ENCODE measurements at places on chromosomes 5 and 9.
A peak's percentile ranks its signal among the peaks of the same experiment; 100 is the strongest.

DNA sequence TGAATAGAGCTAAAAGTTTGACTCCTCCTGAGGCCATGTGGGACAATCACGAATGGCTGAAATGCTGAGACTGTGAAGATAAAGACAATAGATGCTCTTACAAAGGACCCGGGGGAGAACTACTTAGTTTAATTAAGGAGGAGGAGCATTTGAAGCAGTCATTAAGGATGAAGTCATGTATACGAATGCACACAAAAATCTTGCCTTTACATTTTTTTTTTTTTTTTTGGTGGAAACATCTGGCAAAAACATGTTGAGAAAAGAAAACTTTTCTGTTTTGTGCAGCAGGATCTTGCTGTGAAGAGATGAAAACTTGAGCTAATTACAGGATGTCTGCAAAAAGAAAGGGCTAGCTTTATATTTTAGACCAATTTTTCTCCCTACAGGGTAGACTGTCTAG lies 42.3 kb upstream of the NR3C1 start:
- DNase-seq = no peak

GRCh38 chr5:151253605-151253950 lies 593 bp downstream of the GM2A start:
- DNase-seq = no peak

DNA sequence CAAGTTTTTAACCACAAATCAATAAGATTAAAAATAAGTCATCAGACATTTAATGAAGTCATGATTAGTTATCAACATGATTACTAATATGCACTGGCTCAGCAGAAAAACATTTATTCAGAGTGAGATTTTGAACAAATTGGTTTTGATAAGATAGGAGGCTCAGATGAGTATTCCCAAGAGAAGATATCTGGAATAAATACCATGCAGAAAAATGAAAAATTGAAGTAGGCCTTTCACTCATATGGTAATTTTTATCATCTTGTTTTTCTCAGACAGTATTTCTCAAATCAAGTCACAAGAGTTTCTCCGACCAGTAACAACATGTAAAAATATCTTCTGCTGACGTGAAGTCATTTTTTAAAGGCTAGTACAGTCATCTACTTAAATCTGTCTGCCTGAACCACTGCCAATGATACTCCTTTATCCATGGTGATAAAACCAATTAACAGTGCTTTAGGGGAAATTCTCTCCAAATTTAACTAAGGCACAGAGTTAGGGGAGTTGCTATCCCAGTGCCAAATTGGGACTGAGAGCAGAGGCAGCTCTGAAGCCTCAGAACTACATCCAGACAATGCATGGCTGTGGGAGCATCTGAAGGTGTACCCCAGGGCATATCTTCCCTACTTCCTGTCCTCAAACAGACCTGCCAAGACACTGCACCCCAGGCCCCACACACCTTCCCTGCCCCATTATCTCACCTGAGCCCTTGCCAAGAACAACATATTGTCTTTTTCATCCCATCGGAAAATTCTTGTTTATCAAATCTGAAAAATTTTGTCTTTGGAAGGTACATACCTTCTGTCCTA lies 105.5 kb upstream of the TSLP start:
- peak; percentile 66 for DNase-seq

DNA sequence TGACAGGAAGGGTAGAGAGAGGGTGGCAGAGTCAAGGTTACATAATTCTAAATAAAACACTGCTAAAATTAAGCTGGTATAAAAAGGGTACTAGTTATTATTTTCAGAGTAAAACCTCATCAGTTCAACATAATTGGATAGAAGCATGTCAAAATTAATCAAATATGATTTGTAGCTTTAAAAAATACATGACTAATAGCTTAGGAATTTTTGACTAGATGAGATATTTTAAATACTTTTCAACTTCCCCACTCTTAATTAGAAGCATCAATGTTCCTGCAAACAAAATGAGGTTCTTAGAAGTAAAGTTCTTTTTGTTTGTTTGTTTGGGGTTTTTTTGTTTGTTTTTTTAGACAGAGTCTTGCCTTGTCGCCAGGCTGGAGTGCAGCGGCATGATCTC lies 29.1 kb downstream of the HTR4 start:
- no peak for DNase-seq

DNA sequence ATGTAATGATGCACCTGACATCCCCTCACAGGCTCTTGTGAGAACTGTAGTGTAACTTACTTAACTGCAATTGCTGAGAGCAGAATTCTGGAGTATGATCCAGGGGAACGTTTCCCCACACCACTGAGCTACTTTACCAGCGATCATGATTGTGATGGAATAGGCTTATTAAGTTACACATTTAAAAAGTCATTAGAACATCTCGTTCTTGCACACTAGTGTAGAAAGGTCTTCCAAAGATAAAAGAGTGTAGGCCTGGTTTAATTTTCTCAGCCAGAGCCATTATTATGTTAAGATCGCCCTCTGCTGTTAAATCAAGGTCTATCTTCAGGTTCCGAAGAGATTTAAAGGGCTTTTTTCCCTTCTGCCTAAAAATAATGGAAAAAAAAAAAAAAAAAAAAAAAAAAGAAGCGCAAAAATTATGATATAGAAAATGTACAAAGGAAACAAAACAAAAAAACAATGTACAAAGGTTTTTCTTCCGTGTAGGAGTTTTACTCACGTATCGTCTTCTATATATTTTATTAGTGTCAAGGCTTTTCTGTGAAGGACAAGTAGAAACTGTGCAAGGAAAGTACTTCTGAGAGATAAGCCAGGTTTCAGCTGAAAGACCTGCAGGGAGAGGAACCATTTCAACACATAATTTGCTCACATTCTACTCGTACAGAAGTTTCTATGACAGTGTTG lies 18.6 kb upstream of the MOB3B start:
- no peak for DNase-seq

GRCh38 chr5:138366632-138367382 lies 14.3 kb downstream of the KDM3B start:
- no peak for DNase-seq

DNA sequence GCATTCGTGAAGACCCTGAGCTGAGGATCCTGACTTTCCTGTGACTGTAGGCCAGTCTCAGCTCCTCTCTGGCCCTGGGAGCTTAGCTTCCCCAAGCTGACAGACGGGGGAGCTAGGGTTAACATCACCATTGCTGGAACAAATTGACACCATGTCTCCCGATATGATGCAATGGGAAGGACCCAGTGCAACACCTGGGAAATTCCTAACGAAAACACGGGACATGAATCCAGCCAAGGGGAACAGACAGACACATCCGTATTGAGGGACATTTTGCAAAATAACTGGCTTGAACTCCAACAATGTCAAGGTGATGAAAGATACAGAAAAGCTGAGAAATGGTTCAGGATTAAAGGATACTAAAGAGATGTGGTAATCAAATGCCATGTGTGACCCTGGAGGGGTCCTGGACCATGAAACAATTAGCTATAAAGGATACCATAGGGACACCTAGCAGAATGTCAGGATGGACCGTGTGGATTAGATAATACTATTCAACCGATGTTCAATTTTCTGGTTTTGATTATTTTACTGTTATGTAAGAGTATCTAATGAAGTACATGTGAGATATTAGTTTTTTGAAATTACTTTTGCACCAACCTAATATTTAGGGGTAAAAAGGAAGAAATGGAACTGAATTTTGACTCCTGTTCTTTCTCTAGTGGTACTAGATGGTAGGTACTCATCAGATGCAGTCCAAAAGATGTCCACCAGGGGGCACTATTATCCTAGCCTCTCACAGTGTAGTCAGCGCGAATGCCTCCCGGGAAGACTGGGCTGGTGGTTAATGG lies 52.7 kb downstream of the NDST1 start:
- peak; percentile 61 for DNase-seq

- peak; percentile 92 for DNase-seq
Observed at GRCh38 chr5:82356808-82357671, 78.9 kb upstream of the RPS23 start.

DNA sequence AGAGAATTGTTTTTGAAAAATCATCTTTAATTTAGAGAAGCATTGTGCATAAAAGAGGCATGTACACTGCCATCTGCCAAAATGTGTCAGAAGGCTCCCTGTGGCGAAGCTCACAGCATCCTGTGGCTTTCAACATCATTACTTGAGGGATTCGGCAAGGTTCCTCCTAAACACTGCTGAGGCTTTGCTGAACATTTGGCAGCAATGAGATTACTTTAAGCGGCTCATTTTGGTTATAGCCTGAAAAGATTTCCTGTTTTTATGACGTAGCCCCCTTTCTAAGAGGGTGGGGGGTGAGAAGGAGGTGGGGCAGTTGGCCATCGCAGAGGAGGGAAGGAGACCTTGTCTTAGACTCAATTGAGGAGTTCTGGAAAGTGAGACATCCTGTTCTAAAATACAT lies 469.4 kb downstream of the RASEF start:
- DNase-seq = no peak

DNA sequence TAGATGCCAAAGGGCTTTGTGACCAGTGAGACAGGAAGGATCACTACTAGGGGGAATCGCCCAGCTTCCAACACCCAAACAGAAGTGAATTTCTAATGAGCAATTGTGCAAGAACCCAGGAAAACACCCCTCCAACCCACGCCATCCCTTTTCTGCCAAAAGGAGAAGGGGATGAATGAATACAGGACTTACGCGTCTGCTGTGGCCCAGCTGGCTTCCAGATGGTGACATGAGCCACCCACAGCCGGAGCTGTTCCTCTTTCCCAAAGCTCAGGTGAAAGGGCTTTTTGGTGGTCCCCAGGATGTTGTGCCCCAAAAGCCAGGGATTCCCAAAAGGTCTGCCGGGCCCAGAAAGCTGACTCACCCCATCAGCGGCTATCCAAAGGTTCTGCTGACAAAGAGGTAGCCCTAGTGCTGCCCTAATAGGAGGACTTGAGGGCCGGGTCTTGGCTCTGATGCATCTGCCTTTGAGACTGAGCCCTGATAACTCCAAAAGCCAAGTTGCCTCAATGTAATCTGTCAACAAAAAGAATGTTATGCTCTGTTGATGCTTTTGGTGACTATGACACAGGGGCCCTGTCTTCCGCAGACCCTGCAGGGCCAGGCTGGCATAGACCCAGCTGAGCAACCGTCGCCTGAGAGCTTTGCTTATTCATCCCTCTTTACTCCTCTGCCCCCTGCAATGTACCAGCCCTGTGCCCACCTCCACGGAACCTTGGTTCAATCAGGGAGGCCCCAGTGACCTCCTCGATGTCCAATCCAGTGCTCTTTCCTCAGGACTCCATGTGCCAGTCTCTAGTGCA lies 14.5 kb downstream of the GSN start:
- peak; percentile 83 for DNase-seq

- no peak for DNase-seq
Observed at GRCh38 chr5:125582352-125582751, 835.9 kb upstream of the ZNF608 start.

DNA sequence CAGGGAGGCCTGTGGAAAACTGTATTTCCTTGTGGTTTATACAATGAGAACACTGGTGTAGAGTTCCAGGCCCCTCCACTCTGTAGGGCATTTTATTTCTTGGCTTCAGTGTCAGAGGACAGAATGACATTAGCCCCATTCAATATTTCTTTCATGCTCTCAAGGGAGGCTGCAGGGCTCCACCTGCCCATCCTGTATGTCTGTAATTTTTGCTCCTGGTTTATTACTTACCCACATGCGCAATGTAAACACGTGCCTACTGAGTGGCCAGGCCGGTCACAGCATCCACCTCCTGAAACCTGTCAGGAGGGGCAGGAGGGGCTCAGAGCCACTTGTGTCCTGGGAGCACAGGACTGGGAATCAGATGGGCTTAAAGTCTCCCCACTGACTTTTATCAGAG lies 82.4 kb downstream of the GADD45G start:
- no peak for DNase-seq

- peak; percentile 24 for DNase-seq
Observed at GRCh38 chr9:99677281-99677680, 144.4 kb upstream of the NR4A3 start.

GRCh38 chr9:34341659-34342295 lies 12.4 kb downstream of the NUDT2 start:
- DNase-seq = no peak

- DNase-seq = no peak
Observed at GRCh38 chr9:25177858-25178257, 500.4 kb downstream of the TUSC1 start.

- DNase-seq = no peak
Observed at GRCh38 chr9:138049085-138049778, 171.7 kb downstream of the CACNA1B start.

DNA sequence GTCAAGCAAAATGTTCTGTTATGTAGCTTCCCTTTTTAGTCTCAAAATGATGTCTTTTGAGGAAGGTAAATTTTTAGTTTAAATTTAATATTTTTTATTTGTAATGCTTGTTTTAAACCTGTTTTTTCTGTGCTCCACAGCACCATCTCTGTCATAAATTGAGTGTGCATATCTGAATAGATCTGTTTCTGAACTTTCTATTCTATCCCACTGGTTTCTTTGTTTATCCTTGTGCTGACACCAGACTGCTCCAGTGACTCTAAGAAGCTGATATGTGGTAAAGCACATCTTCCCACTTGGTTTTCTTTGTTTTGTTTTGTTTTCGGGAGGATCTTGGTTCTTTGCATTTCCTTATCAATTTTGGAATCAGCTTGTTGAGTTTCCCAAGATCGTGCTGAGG lies 7.1 kb upstream of the RNF145 start:
- peak; percentile 20 for DNase-seq

DNA sequence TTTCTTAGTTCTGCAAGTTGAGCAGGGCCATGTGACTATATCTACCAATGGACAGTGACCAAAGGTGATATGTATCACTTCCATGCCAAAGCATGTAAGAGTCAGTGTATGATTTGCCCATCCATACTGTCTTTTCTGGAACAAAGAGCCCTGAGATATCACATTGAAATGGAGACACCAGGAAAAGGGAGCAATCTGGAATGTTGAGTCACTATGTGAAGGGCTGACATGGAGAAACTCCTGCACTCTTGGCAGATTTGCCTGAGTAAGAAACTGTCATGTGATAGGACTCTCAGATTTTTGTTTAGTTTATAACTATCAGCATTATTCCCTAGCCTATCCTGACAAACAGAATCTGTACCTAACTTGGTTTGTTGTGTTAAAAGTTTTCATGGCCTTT lies 29.8 kb upstream of the TMEM161B start:
- peak; percentile 59 for DNase-seq

DNA sequence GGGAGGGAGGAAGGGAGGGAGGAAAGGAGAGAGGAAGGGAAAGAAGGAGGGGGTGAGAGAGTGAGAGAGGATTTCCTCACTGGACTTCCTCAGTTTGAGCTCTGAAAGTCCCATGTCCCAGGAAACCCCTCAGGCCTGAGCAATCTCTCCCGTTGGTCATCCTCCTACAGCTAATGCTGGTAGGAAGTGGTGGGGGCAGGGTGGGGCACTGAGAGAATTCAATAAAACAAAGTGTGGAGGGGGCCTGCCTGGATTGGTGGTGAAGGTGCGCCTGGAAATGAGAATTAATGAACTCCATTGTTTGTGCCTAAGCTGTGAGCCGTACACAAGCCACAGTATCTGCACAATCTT lies 195.0 kb downstream of the RGS3 start:
- DNase-seq = no peak

- DNase-seq = peak; percentile 56
Observed at GRCh38 chr5:58751222-58751837, 168.5 kb downstream of the RAB3C start.

- no peak for DNase-seq
Observed at GRCh38 chr5:134491841-134492442, 33.5 kb upstream of the JADE2 start.

Data from fibroblast of lung (primary cell).